ENCODE measurements at places on chromosomes 6 and 20.
A peak's percentile ranks its signal among the peaks of the same experiment; 100 is the strongest.

- no peak for DNase-seq
Observed at GRCh38 chr6:52544602-52545405, 32.1 kb downstream of the TRAM2 start.

DNA sequence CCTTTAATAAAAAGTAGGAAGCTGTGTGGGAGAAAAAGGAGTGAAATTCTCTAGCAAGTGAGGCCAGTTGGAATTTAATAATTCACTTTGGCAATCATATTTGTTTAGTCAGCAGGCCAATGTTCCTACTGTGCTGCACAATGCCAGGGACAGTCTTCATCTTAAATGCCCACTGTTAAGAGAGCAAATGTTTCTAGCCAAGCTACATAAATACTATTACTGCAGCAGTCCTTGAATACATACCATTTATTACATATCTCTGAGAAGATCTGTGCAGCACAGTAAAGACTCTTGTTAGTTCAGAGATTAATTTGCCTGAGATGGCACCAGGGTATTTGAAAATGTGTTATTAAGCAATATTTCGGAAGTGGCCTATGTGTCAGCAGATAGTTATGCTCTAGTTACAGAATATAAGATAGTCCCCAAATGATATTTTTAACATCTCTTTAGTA is 105.4 kb downstream of the OGFRL1 start:
- DNase-seq, result no peak

DNA sequence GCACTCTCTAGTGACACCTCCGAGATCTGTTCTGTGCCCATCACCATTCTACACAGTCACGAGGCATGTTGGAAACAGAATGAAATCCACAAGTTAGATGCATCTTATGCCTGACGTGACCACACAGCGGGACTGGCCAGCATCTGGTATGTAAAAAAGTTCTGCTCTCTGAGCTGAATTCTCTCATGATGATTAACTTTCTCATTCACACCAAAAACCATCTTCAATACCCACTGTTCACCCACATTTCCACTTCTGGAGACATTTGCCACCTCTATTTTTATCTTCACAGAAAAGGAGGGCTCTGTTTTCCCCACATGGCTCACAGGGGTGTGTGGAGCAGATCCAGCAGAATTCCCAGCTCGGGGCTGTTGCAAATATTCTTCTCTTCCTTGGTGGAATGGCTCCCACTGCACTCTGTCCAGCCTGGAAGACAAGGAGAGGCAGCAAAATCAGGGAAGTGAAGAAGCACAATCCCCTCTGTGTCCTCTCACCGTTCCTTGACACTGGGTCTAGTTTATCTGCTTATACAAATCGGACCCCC is 303.4 kb downstream of the TAF4 start:
- no peak for DNase-seq

- peak; percentile 24 for DNase-seq
Observed at GRCh38 chr6:35601331-35602132, 87.2 kb downstream of the FKBP5 start.

DNA sequence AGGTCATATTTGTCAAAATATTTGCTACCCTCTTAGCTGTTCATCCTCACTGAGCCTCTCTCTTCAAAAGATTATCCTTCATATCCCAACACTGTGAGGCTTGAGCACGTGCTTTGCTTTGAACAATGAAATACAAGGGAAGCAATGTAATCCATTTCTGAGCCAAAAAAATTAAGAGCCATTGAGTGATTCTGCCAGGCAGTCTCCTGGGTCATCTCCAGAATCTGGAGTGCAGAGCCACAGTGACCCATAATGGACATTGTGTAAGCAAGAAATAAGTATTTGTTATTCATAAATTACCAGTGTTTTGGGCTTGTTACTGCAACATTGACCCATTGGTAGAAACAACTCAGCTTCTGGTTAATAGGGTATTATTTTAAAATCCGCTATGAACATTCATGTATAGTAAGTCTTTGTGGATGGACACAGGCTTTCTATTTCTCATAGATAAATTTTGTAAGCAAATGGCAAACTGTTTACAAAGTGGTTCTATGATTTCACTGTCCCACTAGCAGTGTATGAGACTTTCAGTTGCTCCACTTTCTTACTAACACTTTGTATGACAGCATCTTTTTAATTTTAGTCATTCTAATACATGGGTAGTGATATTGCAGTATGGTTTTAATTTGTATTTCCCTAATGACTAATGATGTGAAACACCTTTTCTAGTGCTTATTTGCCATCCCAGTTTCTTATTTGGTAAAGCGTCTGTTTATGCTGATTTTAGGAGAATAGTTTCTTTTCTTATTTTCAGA is 358.2 kb downstream of the PLCB1 start:
- no peak for DNase-seq

GRCh38 chr6:154824076-154824475 is 90.9 kb downstream of the SCAF8 start:
- no peak for DNase-seq

DNA sequence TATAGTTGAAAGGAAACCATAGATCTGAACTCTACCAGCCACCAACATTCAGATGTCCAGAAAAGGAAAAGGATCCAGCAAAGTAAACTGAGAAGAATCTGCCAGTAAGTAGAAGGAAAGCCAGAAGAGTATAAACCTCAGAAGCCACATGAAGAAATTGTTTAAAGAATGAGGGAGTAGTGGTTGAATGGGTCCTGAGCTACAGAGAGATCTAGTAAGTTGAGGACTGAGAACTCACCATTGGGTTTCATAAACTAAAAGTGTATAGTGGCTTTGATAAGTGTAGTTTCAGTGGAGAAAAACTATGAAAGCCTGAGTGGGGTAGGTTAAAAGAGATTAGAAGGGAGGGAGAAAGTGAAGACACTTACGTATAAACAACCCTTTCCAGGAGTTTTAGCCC is 32.0 kb upstream of the SUMO4 start:
- DNase-seq, result no peak

DNA sequence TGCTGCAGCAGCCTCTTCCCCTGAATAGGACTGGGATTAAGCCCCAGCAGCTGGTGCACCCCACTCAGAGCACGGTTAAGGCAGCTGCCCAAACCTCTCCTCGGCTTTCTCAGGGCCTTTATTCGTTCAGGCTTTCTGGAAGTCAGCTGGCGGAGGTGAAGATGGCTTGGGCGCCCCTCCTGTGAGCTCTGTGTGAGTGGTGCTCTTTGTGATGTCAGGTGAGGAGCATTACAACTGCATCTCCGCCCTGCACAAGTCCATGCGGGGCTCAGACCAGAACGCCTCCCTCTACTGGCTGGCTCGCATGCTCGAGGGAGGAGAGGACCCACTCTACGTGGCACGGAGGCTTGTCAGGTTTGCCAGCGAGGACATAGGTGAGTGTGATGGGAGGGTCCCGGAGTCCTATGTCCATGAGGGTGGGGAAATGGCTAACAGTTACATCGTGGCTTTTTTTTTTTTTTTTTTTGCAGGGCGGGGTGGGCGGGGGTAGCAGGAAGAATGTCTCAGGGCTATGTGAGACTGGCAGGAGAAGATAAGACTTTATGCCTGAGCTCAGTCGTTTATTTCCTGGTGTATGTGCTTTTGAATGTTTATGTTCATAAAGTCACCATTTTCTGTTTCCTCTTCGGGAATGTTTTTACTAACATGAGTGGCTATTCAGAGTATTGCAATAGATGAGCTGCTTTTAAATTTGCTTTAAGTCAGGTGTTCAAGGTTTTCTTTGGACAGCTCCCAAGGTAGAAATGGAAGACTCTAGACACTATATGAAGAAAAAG is 18.2 kb downstream of the WRNIP1 start:
- DNase-seq, result no peak

DNA sequence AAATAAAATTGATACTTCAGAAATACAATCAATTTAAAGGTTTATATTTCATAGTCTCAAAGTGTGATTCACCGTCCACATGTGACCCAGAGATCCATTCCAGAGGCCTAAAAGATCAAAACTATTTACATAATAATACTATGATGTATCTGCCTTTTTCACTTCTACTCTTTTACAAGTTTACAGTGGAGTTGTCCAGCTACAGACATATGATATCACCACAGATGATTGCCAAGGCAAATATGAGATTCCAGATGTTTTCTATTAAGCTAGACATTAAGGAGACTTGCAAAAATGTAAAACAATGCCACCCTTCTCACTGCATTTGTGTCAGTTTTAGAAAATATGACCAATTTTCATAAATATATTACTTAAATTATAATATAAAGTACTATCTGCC is 443.7 kb downstream of the GJA1 start:
- DNase-seq, result no peak

GRCh38 chr20:23625236-23625964 is 12.4 kb downstream of the CST3 start:
- DNase-seq, result no peak

DNA sequence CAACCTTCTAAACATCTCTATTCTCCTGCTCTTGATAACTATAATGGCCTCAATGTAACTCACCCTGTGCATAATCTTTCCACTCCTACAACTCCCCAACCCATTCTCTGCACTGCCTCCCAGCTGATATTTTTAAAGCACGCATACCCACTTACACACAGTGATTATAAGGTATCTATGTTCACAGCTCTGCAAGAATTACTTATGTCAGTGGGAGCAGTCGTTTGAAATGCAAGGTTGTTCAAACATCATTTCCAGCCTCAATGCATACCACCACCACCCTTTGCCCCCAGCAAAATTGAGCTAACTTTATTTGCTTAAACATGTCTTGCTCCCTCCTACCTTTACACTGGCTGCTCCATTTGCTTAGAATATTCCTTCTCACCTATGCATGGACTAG is 506.0 kb downstream of the RFPL4B start:
- no peak for DNase-seq

GRCh38 chr6:129908356-129908755 is 47.2 kb upstream of the TMEM244 start:
- no peak for DNase-seq

DNA sequence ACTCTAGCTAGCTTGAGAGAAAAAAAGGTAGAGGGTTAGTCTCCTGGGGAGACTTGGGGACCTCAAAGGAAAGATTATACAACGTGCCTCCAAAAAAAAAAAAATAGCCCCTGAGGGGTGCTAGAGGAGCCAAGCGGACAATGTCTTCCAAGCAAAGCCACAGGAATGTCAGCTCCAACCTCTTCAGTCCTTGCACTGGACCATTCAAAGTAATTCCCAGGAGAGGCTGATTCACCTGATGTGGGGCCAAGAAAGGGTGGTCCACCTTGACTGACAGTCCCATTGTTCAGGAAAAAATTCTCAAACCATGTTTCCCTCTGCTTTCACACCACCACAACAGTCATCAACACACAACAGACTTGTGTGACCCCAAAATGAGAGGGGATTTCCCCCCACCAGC is 30.7 kb downstream of the ASIP start:
- no peak for DNase-seq

- DNase-seq, result no peak
Observed at GRCh38 chr6:71345476-71346333, 57.1 kb downstream of the OGFRL1 start.

- DNase-seq, result no peak
Observed at GRCh38 chr20:41853806-41854205, 235.6 kb upstream of the CHD6 start.

- DNase-seq, result no peak
Observed at GRCh38 chr6:135505648-135506047, 8.1 kb upstream of the AHI1 start.

DNA sequence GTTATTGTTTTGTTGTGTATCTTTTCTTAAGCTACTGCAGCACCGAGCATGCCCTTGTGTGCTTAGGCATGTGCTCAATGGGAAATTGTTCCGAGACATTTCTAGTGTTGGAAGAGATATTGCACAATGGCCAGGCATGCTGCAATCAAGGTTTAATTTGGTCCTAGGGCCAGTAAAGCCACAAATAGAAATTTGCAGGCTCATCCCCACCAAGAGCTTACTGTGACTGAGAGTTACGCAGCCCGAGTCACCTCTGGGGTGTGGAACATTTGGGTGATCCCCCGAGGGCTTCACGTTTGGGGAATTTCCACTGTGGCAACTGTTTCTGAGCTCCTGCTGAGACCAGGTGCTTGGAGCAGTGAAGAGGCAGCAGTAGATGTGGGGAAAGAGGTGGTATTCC is 65.8 kb downstream of the ADTRP start:
- no peak for DNase-seq

- no peak for DNase-seq
Observed at GRCh38 chr6:897528-898207, 204.7 kb upstream of the EXOC2 start.

DNA sequence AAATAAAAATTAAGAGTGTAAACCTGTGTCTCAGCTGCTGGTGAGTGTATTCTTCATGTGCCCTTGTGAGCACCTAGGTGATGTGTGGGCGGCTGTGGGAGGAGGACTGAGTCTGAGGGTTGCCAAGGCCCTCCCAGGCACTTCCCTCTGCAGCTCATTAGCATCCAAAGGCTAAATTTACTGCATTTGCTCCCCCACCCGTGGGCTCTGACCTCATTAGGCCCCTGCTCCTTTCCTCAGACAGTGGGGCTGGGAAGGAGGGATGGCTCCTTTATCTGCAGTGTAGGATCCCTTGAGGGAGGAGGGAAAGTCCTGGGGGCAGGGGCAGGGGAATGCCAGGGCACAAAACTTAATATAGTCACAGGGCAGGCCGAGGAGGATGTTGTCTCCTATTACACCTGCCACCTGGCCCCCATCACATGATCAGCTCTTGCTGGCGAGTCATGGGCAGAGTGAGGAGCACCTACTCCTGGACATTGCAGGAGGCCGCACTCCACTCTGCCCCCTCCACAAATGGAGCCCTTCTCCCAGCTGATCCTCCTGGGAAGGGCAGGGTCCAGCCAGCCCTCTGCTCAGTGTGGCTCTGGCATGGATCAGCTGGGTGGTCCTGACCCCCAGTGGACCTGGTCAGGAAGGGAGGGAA is 133.2 kb downstream of the MRPL14 start:
- no peak for DNase-seq

DNA sequence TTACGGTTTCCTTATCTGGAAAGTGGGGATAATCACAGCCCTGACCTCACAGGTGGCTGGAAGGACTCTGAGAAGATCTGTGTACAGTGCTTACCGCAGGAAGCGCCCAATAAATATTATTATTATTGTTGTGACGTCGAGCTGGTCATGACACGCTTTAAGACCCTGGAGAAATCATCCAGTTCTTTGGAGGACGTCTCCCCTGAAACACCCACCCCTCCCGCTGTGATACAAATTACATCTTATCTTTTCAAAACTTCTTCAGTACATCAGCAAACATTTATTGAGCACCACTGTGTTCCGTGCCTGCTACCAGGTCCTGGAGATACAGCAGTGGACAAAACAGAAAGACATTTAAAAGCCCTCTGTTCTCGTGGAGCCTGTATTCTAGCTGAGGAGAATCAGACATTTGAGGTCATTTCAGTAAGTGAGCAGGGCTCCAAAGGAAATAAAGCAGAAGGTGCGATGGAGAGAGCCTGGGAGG is 118.7 kb downstream of the CEBPB start:
- no peak for DNase-seq

- DNase-seq, result no peak
Observed at GRCh38 chr6:89585154-89585553, 53.4 kb downstream of the LYRM2 start.

GRCh38 chr20:5003626-5004025 is 2.3 kb upstream of the SLC23A2 start:
- DNase-seq, result no peak
